ENCODE measurements at places on chromosomes 5 and 9. TPM values are rescaled to one million over a fixed set of nuclear protein-coding genes. Genes with fewer than 3 reads are reported as not detected.
A peak's percentile ranks its signal among the peaks of the same experiment; 100 is the strongest.

GRCh38 chr5:37771731-37772130 is 68.1 kb downstream of the GDNF start:
- H3K4me3 ChIP-seq = no peak overlapping the region
- H3K27ac ChIP-seq = no peak overlapping the region
- DNase-seq = no peak
- no peaks in the 10 kb centered on the region for H3K4me1 ChIP-seq
- H3K36me3 ChIP-seq = no peaks in the 10 kb centered on the region
- no peaks in the 10 kb centered on the region for H3K27me3 ChIP-seq

- peak overlapping the region; percentile 82 for H3K27ac ChIP-seq
- H3K36me3 ChIP-seq = no peaks in the 10 kb centered on the region
- peak overlapping the region; percentile 68 for H3K4me3 ChIP-seq
- H3K27me3 ChIP-seq = no peaks in the 10 kb centered on the region
Measured at GRCh38 chr5:151155775-151156506, 1.6 kb downstream of the ANXA6 start.

DNA sequence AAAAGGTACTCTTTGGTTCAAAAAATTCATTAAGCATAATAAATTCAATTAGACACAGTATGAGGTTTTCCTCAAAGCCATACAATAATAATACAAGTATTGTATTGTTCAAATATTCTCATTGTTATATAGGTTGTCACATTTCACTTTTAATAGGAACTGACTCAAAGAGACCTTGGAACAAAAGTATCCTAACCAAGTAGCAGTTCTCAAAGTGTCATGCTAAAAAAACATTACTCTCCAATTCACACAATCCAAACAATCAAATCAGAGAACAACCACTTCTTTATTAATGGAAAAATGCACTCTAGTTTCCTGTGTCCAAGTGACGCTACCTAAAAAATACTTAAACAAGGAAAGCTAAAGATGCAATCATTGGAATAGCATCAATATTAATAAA is 115.4 kb downstream of the DENND1A start:
- H3K27me3 ChIP-seq = no peaks in the 10 kb centered on the region
- H3K4me3 ChIP-seq = no peak overlapping the region
- no peak overlapping the region for H3K27ac ChIP-seq

Gene ZNF189
- 8.5 TPM for total RNA-seq

DNA sequence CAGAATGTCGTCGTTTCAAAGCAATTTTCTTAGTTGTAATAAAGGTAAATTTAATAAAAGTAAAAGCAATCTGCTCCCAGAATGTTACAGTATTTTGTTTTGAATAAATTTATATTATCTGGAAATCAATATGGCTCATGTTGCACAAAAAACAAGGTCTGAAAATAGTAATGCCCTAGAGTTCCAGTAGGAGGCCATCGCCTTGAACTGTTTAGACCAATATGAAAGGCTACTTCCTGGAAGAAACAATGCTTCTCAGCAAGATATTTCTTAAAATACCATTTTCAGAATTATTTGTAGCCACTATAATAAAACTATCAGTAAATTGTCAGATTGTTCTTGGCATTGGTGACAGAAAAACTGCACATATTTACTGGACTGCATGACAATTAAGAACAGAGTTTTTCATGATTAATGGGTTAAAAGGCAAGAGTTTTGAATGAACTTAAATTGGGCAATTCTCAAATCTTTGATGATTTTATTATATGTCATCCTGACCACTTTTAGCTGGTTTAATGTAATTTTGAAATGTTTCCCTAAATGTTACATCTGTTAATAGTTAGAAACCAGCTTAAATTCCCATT is 153.2 kb downstream of the COMMD10 start:
- H3K27me3 ChIP-seq = no peaks in the 10 kb centered on the region
- no peak overlapping the region for H3K4me3 ChIP-seq
- H3K27ac ChIP-seq = no peak overlapping the region
- no peak for DNase-seq

- H3K36me3 ChIP-seq = no peaks in the 10 kb centered on the region
- H3K27me3 ChIP-seq = no peaks in the 10 kb centered on the region
- DNase-seq = no peak
Measured at GRCh38 chr9:115013998-115014397, 83.6 kb upstream of the TNFSF8 start.

DNA sequence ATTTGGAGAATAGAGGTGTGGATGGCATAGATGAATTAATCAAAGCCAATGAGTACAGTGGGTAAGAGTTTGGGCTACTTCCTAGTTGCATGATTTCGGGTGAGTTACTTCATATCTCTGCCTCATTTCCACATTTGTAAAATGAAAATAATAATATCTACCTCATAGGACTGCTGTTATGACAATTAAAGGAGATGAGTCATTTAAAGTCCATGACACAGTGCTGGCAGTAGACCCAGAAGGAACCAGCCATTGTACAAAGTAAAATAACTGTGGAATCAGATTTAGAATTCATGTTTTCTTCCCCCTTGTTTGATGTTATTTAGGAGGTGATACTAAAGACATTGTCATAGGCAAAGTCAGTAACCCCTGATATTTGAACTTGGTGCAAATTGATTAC is 139.5 kb upstream of the SLC27A6 start:
- no peaks in the 10 kb centered on the region for H3K27me3 ChIP-seq
- no peak for DNase-seq
- no peaks in the 10 kb centered on the region for H3K36me3 ChIP-seq
- no peak overlapping the region for H3K4me3 ChIP-seq
- peaks cover 5% of the 10 kb centered on the region for H3K4me1 ChIP-seq
- H3K27ac ChIP-seq = no peak overlapping the region

Gene COL23A1
- 3.2 TPM for total RNA-seq

DNA sequence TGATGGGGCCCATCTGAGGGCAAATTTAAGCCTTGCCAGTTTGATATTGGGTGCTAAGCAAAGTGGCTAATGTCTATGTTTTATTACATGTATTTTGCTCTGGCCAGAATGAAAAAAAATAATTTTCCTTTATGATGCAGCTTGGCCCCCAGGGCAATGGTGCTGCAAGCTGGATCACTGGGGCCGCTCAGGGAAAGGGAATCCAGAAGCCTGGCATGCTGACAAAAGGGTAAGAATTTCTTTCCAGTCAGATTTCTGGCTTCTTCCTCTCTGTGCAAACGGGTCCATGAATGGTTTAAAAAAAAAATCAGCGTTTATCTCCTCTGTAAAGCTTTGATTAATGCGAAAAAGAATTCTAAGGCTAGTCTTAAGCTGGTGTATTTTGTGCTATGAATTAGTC is 138.4 kb downstream of the MAPKAP1 start:
- H3K27me3 ChIP-seq = no peaks in the 10 kb centered on the region
- H3K4me3 ChIP-seq = no peak overlapping the region
- no peaks in the 10 kb centered on the region for H3K4me1 ChIP-seq
- no peak for DNase-seq
- H3K36me3 ChIP-seq = no peaks in the 10 kb centered on the region

Gene INSL4
- total RNA-seq = not detected

DNA sequence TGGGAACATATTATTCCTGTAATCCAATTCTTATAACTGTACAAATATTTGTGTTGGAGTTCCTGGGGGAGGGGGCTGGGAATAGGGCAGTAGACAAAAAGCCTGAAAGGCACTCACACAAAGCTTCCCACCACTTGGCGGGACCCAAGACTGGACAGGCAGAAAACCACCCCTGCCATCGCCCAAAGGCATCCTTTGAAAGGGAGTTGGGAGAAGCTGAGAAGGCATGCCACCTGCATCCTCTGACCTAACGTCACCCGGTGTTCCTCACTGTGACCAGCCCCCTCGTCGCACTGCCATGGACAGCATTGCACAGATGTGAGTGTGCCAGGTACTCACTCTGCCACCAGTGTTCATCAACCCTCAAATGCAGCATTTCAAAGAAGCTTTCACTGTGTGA is 80.6 kb upstream of the SMIM23 start:
- no peak for DNase-seq
- no peaks in the 10 kb centered on the region for H3K4me1 ChIP-seq
- H3K4me3 ChIP-seq = no peak overlapping the region
- H3K27ac ChIP-seq = no peak overlapping the region

Gene IRGM
- not detected for total RNA-seq

Gene DMRT1
- total RNA-seq = not detected

DNA sequence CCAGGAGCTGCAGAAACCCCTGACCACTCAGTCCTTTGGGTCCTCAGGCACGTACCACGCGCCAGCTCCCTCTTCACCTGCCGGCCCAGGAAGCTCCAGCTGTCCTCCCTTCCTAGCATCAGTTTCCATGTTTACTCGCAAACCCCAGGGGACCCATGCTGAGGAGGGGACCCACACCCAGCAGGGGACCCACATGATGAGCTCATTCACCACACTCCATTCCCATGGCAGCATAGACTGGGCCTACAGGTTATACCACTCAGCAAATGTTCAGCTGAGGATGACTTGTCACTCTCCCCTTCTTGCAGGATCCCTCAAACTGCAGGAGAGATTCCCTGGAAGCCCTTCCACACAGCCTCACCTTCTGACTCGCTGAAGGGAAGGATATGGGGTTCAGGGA is 73.5 kb upstream of the GALNT10 start:
- no peaks in the 10 kb centered on the region for H3K4me1 ChIP-seq
- no peaks in the 10 kb centered on the region for H3K36me3 ChIP-seq
- no peak overlapping the region for H3K27ac ChIP-seq
- DNase-seq = no peak

DNA sequence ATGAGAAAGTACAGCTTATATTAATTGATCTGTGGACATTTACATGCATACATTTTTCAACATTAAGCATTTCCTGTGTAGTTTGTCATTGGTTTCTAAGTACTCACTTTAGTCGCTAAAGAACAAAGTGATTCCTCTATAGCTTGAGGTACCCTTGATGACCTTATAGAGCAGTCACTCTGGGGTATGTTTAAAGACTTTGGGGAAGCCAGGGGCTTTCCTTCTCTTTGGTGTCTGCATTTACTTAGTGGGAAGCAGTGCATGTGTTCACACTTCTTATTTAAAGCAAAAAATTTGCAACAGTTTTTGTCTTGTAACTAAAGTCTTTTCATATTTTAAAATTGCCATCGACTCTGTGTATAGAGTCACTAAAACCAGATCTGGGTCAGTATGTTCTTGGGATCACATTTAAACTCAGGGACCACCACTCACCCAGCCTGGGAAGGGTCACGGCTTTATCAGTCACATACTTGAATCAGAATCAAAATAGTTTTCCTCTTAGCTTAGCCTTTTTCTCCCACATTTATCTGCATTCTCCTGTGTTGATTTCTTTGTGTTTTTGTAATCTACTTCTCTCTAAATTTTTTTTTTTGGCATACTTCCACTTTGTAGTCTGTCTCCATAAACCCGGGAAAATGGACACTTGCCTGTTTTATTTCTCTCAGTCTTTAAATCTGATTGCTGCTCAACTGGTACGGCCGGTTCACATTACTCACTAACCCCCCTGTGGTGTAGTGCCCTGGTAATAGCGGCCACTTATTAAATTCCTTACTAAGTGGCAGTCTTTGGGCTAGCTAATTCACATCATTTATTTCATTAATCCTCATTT is 143.9 kb upstream of the FBN2 start:
- H3K4me1 ChIP-seq = no peaks in the 10 kb centered on the region
- H3K27ac ChIP-seq = no peak overlapping the region
- no peak overlapping the region for H3K4me3 ChIP-seq
- no peaks in the 10 kb centered on the region for H3K36me3 ChIP-seq

Gene NR6A1
- 6.5 TPM for total RNA-seq

DNA sequence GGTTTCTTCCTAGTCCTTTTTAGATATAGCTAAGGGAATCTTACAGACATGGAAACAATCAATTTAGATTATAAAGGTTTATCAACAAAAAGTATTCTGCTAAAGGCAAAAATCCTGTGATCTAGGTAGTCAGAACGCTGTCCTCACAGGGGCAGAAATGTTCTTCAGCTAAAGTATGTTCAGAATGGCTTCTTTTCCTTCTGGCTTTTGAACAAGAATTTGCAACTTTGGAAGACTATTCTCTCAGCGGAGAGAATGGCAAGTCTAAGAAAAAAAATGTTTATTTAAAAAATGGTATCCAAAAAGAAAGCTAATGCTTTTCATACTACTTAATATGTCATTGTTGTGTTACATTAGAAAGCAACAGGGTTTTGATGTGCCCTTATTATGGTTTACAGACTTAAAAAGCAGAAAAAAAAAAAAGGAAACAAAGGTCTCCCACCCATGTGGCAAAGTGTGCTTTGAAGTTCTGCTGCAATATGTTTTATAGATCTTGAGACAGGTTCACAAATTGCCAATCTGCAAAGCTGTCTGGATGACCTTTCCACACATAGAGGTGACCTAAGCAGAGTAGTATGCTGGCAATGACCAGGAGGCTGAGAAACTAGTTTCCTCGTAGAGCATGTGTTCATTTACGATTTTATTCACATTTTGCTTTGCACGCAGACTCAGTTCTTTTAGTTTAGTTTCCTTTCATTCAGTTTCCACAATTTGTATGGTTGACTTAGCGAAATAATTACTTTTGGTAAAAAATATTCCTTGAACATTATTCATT is 45.1 kb upstream of the PJA2 start:
- H3K4me3 ChIP-seq = no peak overlapping the region
- H3K27ac ChIP-seq = peak overlapping the region; percentile 54
- no peaks in the 10 kb centered on the region for H3K36me3 ChIP-seq
- H3K27me3 ChIP-seq = no peaks in the 10 kb centered on the region
- peaks cover 29% of the 10 kb centered on the region for H3K4me1 ChIP-seq

GRCh38 chr9:38228331-38229103 is 159.5 kb upstream of the SHB start:
- H3K36me3 ChIP-seq = no peaks in the 10 kb centered on the region
- no peak overlapping the region for H3K4me3 ChIP-seq
- H3K4me1 ChIP-seq = peaks cover 11% of the 10 kb centered on the region
- no peak for DNase-seq
- peaks cover 9% of the 10 kb centered on the region for H3K27me3 ChIP-seq

DNA sequence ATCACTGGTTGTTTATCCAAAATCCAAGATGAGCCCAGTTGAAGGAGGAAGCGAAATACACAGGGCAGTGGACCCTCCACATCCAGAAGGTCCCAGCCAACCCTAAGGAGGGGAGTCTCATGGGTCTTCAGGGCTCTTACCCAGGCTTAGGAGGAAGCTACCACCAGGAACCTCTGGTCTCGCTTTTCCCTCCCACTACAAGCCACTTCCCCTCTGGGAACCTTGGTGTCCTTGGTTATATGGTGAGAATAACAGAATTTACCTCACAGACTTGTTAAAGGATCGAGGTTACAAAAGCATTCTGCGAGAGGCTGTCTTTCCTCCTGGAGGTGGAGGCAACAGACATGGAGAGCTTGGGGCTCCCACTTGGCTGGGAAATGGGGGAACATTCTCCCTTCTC is 3.4 kb downstream of the HIGD2A start:
- no peak for DNase-seq
- H3K27me3 ChIP-seq = no peaks in the 10 kb centered on the region

- H3K27ac ChIP-seq = no peak overlapping the region
- H3K36me3 ChIP-seq = no peaks in the 10 kb centered on the region
- H3K4me1 ChIP-seq = no peaks in the 10 kb centered on the region
- no peak for DNase-seq
- peak overlapping the region; percentile 26 for H3K4me3 ChIP-seq
Measured at GRCh38 chr5:139543423-139543991, 17.6 kb upstream of the UBE2D2 start.

DNA sequence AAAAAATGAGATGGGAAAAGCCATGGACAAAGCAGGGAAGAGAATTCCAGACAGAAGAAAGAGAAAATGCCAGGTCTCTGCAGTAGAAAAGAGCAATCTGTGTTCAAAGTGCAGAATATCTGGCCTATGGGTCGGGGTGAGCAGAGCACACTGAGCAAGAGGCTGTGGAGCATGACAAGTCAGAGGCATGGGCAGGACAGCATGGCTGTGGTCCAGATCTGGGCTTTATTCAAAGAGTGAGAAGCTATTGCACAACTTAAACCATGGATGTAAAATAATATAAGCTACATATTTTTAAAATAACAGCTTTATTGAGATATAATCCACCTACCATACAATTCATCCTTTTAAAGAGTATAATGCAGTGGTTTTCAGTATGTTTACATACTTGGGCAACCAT is 133.1 kb upstream of the SPDL1 start:
- no peak for DNase-seq
- H3K36me3 ChIP-seq = no peaks in the 10 kb centered on the region
- H3K27me3 ChIP-seq = no peaks in the 10 kb centered on the region
- H3K4me3 ChIP-seq = no peak overlapping the region
- H3K27ac ChIP-seq = no peak overlapping the region
